Activated CD4-positive, alpha-beta memory T cell treated with anti-CD3 and anti-CD28 coated beads, Interleukin-2, amount 10 ng/mL, durations not matched to agents 7 days and 5 days (primary cell): ENCODE measurements at places on chromosomes 5 and 9. TPM values are rescaled to one million over a fixed set of nuclear protein-coding genes. Genes with fewer than 3 reads are reported as not detected.

ITK gene
- 249 TPM for total RNA-seq

HSPB3 gene
- total RNA-seq, result not detected

ENTPD8 gene
- total RNA-seq, result not detected

ASPN gene
- total RNA-seq, result not detected

TRMO gene
- 25.4 TPM for total RNA-seq

HRCT1 gene
- not detected for total RNA-seq

GDA gene
- not detected for total RNA-seq
